Common myeloid progenitor, CD34-positive (primary cell): ENCODE measurements at places on chromosomes 12 and 14.

DNA sequence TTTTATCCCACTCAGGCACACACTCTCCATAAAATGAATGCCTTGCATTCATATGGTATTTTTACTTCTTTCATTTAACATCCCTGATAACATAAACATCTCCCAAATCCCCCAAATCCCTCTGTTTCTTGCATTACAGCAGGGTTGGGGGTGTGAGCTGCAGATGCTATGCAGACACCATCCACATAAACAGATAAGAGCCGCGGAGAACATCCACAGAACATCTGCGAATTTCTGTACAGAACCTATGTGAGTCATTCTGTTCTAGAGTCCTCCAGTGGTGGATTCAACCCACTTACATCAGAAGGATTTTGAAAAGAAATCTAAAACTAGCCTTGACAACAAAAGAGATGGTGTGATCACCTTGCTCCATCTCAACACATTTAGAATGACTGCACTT, 20.3 kb downstream of the FBLN5 start:
- no peak for DNase-seq

DNA sequence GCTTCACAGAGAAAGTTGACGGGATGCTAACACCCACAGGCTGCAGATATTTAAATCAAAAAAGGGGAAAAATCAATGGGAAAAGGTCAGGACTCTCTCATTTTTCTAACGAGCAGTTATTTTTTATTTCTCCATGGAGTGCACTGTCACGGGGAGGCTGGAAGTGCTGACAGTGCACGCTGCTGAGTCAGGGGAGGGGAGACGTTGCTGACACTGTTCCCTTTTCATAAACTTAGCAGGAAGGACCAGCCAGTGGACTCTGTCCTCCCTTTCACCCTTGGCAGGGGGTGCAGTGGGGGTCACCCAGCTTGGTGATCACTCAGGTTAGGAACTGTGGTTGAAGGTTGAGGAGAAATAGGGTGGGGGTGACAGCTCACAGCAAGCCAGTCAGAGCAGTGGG, 65.6 kb upstream of the FUT8 start:
- no peak for DNase-seq

DNA sequence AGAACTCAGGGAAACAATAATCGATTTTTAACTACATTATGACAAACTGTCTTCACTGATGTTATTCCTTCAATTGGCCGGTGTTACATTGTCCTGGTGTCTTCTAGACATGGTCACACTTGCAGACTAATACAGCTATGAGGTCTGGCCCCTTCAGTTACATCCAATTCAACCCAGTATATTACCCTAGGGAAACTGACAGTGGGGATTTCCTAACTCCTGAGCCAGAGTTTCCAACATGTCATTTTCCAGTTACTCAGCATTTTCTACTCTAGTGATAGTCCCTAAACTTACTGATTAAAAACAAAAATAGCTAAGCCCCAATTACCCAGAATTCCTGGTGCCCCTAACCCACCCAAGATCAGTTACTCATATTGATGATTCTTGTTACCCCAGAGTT, 21.1 kb downstream of the IFNG start:
- DNase-seq = no peak

- peak; percentile 25 for DNase-seq
Measured at GRCh38 chr12:124273630-124274029, 21.3 kb upstream of the RFLNA start.

DNA sequence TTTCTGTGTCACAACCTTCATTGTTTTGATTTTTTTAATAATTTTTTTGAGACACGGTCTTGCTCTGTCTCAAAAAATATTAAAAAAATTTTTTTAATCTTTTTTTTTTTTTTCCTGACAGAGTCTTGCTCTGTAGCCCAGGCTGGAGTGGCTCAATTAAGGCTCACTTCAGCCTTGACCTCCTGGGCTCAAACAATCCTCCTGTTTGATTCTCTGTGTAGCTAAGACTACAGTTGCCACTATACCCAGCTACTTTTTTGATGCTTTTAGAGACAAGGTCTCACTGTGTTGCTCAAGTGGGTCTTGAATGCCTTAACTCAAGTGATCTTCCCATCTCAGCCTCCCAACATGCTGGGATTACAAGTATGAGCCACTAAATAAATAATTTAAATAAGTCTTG, 9.2 kb upstream of the PRH2 start:
- DNase-seq = no peak

DNA sequence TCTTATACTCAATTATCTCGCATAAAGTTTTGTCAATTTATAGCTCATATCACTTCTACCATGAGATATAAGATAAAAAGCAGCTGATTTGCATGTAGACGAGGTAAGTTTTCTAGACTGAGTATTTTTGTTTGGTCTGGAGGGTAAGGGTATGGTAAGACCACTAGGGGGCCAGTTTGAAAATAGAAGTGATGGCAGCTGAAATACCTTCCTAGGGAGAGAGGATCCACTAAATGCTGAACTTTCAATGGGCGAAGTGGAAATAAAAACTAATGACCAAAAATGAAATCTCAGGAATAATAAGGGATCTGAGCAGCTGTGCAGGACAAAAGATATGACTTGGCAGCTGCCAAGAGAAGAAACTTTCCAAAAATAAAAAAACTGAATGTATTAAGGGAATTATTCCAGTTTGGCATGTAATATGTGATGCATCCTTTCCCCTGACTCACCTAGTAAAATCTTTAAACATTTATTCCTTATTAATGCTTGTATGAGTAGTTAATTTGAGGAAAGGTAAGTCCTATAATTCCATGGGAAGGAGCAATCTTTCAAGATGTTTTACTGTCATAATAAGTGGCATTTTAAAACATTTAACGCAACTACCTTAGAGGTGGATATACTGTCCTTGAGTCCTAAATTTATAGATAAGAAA, 754.5 kb downstream of the C12orf50 start:
- DNase-seq = peak; percentile 26

- no peak for DNase-seq
Measured at GRCh38 chr12:72684491-72684890, 412.3 kb downstream of the TRHDE start.

DNA sequence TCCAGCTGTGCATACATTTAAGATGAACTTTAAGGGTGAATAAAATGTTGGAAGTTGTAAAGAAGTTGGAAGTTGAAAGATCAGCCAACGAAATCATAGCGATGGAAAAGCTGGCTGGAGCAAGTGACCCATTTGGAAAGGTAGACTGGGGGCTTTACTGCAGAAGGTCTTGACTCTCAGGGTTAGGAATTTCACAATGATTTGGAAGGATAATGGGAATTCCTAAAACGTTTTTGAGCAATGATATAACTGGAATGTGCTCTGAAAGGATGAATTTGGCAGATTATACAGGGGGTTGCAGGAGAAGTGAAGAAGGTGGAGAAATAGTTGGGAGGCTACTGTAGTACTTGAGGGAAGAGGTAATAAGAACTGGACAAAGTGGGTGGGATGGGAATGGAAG, 27.4 kb downstream of the EMP1 start:
- DNase-seq = no peak

DNA sequence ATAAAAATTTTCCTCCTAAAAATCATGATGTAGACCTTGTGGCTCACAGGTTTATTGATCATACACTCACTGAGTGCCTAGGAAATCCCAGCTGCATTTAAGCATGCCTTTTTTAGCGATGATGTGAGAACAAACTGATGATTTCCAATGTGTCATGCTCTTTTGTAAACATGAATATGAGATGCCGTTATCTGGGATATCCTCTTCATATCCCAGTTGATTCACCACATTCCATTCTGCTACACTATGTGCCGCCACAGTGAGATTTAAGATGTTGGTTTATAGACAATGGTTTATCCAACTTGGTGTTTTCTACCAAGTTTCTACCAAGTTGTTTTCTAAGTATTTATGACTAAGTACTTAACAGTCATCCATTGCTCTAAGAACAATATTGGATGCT, 5.2 kb downstream of the OR4E1 start:
- no peak for DNase-seq
